ENCODE measurements at places on chromosomes 4 and X.
A peak's percentile ranks its signal among the peaks of the same experiment; 100 is the strongest.

DNA sequence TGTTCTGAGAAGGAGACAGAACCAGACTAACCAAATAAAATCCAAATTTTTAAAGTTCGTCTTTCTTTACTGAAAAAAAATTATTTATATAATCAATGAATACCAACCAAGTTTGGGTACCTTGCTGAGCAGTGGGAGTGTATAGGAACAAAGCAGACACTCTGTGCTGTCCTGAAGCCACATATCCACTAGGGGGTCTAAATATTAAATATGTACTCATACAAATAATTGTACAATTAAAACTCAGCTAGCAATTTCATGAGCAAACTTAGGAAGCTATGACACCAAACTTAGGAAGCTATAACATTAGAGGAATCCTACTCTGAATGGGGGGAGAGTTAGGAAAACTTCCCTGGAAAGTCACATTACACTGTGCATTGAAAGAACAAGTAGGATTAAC is 582.0 kb upstream of the EPHA5 start:
- H3K4me1 ChIP-seq: no peaks in the 10 kb centered on the region
- H3K36me3 ChIP-seq: no peaks in the 10 kb centered on the region
- H3K27me3 ChIP-seq: no peaks in the 10 kb centered on the region
- H3K27ac ChIP-seq: no peak overlapping the region

GRCh38 chr4:40193578-40193977 is 3.3 kb upstream of the RHOH start:
- DNase-seq: no peak
- H3K4me1 ChIP-seq: peaks cover 71% of the 10 kb centered on the region
- peaks cover 51% of the 10 kb centered on the region for H3K36me3 ChIP-seq
- H3K27me3 ChIP-seq: no peaks in the 10 kb centered on the region
- H3K4me3 ChIP-seq: peak overlapping the region; percentile 98
- peak overlapping the region; percentile 100 for H3K27ac ChIP-seq

- H3K36me3 ChIP-seq: peaks cover 7% of the 10 kb centered on the region
- H3K4me3 ChIP-seq: peak overlapping the region; percentile 88
- H3K27me3 ChIP-seq: peaks cover 31% of the 10 kb centered on the region
- peaks cover 18% of the 10 kb centered on the region for H3K4me1 ChIP-seq
- peak; percentile 32 for DNase-seq
- peak overlapping the region; percentile 75 for H3K27ac ChIP-seq
Observed at GRCh38 chr4:183398298-183399125, 45.9 kb upstream of the CDKN2AIP start.

DNA sequence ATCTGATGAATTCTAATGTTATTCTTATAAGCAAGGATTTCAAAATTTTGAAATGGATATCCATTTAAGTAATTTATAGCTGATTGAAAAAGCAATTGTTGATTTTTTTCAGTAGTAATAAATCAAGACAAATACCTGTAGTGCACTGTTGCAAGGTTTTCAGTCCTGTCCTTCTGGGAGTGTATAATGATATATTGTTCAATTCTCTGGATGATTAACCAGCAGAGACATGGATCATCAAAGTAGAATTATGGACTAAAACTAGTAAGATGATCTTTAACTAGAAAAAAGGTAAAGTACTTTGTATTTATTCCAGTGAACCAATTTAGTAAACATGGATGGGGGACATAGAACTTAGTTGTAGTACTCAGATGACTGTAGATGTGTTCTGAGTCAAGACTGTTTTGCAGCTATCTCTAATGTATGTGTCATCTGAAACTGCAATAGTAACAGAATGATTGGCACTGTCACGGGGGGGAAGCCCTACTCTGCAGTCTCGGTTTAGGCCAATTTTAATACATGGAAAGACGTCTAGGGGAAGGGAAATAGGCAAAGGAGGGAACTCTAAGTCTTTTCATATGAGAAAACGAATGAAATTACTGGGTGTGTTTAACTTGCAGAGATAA is 121.9 kb downstream of the GLRA3 start:
- no peaks in the 10 kb centered on the region for H3K36me3 ChIP-seq
- no peak overlapping the region for H3K4me3 ChIP-seq
- no peak overlapping the region for H3K27ac ChIP-seq
- no peak for DNase-seq

DNA sequence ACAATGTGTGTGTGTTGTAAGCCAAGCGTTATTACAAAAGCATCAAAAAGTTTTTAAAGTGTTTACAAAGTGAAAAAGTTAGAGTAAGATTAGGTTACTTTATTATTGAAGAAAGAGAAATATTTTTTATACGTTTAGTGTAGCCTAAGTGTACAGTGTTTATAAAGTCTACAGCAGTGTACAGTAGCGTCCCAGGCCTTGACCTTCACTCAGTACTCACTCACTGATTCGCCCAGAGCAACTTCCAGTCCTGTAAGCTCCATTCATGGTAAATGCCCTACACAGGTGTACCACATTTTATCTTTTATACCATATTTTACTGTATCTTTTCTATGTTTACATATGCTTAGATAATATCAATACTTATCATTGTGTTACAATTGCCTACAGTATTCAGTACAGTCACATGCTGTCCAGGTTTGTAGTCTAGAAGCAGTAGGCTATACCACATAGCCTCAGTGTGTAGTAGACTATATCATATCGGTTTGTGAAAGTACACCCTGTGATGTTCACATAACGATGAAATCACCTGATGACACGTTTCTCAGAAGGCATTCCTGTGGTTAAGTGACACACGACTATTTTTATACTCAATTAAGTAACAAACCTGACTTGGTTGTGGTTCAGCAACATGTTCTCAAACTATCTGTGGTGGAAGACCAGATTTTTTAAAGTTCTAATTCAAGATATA is 152.0 kb upstream of the EDNRA start:
- H3K4me3 ChIP-seq: no peak overlapping the region
- H3K4me1 ChIP-seq: no peaks in the 10 kb centered on the region
- no peak overlapping the region for H3K27ac ChIP-seq
- no peaks in the 10 kb centered on the region for H3K27me3 ChIP-seq

DNA sequence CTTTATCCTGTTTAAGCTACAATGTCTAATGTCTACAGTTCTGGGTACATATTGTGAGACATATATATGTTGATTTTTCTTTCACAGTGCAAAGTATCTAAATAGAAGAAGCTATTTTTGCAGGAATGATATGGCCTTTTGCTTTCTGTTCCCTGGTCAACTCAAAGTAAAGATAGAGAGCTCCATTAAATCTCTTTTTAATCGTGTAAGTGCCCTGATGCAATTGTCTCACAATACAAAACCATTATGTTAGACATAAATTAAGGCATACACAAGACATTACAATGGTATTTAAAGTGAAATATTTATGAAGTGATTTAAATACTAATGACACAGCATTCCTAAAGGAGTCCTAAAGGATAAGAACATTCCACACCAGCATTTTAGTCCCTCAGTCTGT is 1559.7 kb upstream of the AGA start:
- no peak overlapping the region for H3K27ac ChIP-seq
- DNase-seq: no peak
- H3K4me1 ChIP-seq: no peaks in the 10 kb centered on the region
- no peaks in the 10 kb centered on the region for H3K27me3 ChIP-seq

DNA sequence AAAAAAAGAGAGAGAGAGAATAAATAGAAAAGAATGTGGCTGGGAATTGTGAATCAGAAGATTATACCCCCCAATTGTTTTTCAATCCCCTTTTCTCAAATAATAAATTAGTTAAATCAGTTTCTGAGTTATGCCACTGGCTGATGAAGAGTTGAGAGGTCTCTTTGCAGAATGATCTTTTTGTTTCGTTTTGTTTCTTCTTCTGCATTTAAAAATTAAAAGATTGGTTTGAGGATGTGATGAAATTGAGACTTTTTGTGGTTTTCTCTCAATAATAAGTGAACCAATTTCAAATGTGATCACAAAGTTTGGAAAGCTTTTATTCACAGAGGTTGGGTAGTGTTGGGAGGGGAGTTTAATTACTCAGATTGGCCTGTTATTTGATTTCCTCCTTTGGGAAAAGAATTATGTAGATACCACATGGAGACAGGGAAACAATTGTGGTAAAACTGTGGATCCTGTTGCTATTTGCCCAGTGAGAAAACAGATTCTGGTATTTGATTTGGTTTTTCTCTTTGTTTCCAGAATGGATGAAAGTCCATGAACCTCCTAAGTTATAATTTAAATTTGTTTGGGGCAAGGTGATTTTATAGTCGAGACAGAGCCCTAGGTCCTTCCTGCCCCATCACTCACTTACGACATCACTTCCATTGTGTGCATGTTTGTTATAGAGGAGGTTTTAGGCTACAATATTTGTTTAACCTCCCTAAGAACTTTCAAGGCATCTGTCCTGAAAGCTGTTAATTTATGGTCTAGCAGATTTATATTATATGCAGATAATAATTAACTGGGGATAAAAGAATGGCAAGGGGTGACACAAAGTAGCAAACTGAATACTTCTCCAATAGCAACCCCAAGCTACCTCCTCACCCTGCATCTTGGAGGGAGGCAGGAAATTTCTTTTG is 92.0 kb upstream of the BMPR1B start:
- H3K4me1 ChIP-seq: no peaks in the 10 kb centered on the region
- no peak for DNase-seq
- H3K4me3 ChIP-seq: no peak overlapping the region
- H3K36me3 ChIP-seq: peaks cover 6% of the 10 kb centered on the region

GRCh38 chr4:7971159-7971631 is 31.5 kb upstream of the AFAP1 start:
- H3K4me3 ChIP-seq: peak overlapping the region; percentile 94
- peaks cover 53% of the 10 kb centered on the region for H3K4me1 ChIP-seq
- H3K36me3 ChIP-seq: peaks cover 37% of the 10 kb centered on the region
- no peaks in the 10 kb centered on the region for H3K27me3 ChIP-seq

All from effector memory CD8-positive, alpha-beta T cell (primary cell).